Testis (tissue), 5 donors: ENCODE measurements at places on chromosomes 3 and 15. TPM values are rescaled to one million over a fixed set of nuclear protein-coding genes. Genes with fewer than 3 reads are reported as not detected.

HES1 gene
- total RNA-seq, result 41.1 TPM

FAM174B gene
- 15.7 TPM for total RNA-seq

HRH1 gene
- 2.5 TPM for total RNA-seq

SLC9C1 gene
- 9.8 TPM for total RNA-seq

SMCO1 gene
- 0.25 TPM for total RNA-seq

DPPA2 gene
- 6.6 TPM for total RNA-seq
